ENCODE measurements at places on chromosomes 3 and 15.
A peak's percentile ranks its signal among the peaks of the same experiment; 100 is the strongest.

DNA sequence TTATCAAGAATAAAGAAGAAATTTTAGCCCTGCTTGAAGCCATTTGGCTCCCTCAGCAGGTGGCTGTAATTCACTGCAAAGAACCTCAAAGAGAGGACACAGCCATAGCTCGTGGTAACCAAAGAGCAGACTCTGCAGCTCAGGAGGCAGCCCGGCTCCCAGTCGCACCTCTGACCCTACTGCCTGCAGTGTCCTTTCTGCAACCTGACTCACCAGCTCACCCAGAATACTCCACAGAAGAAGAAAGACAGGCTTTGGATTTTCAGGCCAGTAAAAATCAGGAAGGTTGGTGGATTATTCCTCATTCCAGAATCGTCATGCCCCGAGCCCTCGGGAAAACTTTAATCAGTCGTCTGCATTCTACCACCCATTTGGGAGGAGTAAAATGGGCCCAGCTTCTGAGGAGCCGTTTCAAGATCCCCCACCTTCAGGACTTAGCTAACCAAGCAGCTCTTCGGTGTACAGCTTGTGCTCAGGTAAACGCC lies 38.6 kb downstream of the ZBTB11 start:
- no peak for DNase-seq

DNA sequence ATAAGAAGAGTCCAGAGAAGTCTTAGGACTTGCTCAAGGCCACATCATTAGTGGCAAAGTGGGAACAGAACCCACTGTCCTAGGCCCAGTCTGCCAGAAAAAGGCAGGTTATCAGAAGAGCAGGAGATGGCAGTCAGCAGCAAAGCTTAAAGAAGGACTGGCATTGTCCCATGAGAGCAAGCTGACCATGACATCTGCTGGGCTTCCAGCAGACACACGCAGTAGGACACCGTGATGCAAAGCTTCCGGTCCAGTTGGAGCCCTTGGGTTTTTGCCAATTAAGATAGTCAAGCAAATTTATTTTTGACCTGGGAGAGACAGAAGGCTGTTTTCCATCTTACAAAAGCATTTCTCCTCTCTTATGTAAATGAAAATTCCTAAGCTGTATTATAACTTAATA lies 42.1 kb downstream of the ZBTB38 start:
- DNase-seq, result no peak

DNA sequence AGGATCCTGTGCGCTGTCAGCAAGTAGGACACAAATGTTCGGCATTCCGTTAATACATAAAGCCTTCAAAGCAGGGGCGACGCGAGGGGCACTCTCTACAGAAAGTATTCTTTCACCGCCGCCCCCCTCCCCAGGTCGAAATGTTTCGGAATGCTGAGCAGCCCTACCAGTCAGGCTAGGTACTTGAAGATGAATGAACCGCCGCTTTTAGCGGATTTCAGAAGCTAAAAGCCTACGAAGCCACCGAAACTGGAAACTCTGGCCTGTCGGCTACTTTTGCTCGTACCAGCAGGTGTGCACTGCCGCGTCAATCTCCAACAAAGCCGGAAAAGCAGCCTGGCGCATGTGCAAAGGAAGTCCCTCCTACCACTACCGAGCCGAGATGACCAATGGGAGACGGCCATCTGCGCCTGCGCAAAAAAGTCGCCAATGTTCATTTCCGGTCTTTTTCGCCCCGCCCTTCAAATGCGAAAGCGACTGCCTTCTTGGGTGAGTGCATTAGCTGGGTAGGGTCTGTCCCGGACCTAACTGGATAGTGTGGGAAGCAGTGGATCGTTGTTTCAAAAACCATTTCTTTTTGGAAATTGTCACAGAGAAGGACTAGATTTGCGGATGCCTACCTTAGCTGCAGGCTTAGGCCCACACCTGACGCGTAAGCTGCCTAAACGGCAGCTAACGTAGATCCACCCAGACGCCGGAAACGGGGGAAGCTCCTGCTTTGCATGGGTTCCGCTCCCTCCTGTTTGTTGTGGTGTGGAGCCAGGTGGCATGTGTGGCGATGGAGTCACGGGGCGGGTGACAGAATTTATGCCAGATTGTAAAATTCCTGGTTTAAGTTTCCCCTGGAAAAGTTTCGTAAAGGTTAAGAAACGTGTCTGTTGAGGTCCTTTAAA lies at the start of gene WDR5B:
Gene WDR5B (minus strand): TSS at position 301 of the 893 bp plus-strand sequence. CDS start 534 bp downstream, outside the sequence.
- DNase-seq, result peak; percentile 97

- DNase-seq, result no peak
These were observed 40.7 kb downstream of the C2CD4B start for GRCh38 chr15:62124176-62124972.

DNA sequence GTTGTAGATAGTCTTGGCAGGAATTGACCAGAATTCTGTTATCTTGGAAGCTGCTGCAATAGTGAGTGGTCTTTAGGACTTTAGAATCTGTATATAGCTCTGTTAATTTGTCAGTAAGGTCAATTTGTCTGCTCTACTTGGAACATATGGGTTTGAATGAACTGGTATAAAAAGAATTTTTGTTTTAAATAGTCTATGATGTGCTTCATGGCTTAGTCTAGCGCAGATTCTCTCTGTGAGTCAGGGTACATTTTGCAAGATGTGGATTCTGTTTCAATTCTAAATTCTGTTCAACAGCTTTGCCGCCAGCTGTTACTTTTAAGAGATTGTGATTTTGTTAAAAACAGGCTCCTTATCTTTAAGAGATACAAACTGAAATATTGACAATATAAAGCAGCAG lies 135.9 kb upstream of the AGBL1 start:
- no peak for DNase-seq

DNA sequence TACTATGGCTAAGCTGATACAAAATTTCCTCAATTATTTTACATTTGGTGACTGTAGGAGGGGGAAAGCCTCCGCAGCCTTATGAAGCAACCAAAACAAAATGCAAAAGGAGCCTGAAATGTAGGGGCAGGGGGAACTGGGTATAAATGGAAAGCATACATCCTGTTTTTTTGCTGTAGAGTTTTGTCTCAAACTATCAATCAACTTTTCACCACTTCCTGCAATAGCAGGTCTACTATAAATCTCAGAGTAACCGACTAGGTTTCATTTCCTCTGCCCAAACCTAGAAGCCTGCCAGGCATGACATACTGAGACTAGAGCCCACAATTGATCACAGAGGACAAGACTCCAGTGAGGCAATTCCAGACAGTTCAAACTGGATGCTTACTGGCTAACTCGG lies 91.3 kb downstream of the SHQ1 start:
- peak; percentile 51 for DNase-seq

All from activated naive CD4-positive, alpha-beta T cell treated with anti-CD3 and anti-CD28 coated beads, Interleukin-2, amount 50 U/mL, for 72 hours (primary cell).